ENCODE measurements at places on chromosomes 2 and 18.

DNA sequence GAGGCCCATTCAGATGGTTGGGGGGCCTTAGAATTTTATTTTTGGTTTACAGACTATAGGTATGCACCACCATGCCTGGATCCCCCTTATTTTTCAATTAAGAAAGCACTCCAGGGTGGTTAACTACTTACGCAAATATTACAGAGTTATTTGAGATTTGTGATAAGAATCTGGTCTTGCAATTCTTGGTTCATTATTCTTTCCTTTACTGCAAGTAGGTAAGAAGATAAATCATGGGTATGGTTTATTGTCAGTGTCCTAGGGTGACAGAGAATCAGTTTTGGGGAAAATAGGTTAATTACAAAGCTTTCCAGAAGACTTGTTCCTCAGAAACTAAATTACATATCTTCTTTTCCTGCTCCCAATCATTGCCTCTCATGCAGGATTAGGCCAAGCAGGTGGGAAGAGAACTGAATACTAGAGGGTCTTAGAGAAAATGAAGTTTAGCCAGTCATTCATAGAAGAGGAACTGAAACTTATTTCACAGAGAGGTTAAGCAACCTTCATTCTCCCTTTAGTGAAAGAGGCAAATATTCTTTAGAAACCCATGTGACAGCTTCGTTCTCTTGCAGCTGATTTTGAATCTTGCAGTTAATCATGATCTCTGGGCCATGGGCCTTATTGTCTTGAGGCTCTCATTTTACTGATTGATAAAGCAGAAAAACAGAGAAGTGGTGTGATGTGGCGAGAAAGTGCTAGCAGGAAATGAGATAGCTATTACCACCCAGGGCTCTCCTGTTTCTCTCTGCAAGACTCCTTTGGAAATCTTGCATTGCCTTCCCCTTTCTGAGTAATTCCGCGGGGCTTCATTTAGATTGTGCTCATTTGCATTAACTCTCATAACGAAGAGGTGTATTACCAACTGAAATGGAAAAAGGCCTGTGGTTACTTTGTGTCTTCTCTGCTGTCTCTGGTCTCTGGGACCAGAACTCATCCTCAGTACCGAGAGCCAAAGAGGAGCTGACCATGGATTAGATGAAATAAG lies 44.8 kb upstream of the ARHGAP25 start:
- DNase-seq: no peak

- DNase-seq: no peak
These were observed 332.2 kb downstream of the SOCS6 start for GRCh38 chr18:70620837-70621612.

DNA sequence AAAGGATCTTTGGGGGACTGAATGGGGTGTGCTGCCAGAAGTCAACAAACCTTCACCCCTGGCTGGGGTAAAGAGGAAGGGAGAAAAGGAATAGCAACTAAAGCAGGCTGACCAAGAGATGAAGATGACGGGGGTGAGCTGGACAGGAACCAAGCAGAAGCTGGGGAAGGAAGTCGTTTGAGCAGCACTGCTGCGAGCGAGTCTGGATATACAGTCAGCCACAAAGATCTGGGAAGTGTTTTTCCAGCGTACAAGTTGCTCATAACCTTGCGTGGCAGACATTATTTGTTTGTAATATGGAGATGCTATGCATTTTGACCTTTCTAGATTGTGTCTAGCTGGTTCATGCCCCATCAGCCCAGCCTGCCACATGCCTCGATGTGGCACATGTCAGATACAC lies 71.2 kb downstream of the EIF2AK3 start:
- DNase-seq: no peak

- no peak for DNase-seq
These were observed 73.4 kb upstream of the ID2 start for GRCh38 chr2:8608411-8608954.

DNA sequence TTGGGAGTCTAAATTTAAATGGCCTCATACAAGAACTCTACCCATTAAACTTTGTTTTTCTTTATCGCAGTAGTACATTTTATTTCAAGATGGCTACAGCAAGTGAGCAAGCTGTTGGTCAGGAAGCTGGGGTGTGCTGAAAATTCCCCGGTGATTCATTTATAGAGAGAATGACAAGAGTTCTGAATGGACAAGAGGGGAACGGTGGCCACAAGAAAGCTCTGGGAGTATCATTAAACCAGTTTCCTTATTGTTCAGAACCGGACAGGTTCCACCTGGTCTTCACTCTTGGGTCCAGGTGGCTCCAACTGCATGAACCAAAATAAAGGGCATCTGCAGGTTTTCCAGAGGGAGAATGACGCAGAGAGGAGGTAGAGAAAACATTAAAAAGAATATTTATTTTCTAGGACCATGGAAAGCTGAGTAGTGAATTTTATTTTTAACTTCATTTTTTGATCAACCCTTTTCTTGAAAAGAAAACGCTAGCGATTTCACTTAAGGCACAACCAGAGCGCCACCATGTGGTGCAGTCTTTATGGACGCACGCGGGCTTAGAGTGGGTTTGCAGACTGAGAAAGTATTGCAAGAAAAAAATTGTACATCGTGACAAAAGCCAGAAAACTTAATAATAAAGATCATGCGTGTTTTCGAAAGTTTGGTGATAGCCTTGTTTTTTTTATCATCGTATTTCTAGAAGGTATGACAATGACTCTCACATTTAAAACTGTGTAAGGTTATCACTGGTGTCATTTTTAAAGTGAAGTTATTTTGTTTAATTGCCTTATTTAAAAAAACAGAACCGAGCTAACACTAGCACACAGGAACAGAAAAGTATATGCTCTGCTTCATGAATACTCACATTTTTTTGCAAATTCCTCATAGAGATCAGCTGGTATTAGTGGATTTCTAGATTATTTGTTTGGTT lies 97.9 kb upstream of the NOL4 start:
- peak; percentile 45 for DNase-seq
